ENCODE measurements at places on chromosomes 4 and X.

GRCh38 chrX:132088864-132089263, 39.0 kb downstream of the FRMD7 start:
- no peak for DNase-seq

- DNase-seq: no peak
These were observed 146.2 kb upstream of the BCOR start for GRCh38 chrX:40243755-40244515.

GRCh38 chr4:118948545-118949144, 60.0 kb downstream of the SYNPO2 start:
- peak; percentile 41 for DNase-seq

- no peak for DNase-seq
These were observed 140.8 kb upstream of the AGA start for GRCh38 chr4:177582992-177583391.

DNA sequence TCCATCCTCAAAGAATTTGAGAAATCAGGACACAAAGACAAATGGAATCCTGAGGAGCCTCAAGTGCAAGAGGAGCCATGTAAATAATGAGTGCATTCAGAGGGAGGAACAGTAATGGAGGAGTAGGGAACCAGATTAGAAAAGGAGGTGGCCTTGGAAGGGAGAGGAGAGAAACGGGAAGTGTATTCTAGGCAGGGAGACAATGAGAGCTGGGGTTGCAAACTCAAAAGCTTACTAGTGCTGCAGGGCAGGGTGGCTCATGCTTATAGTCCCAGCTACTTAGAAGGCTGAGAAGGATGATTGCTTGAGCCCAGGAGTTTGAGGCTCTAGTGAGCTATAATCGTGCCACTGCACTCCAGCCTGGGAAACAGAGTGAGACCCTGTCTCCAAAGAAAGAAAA, 113.2 kb upstream of the LSM6 start:
- DNase-seq: no peak

GRCh38 chr4:33302321-33302720, 2582.2 kb downstream of the PCDH7 start:
- DNase-seq: peak; percentile 34

DNA sequence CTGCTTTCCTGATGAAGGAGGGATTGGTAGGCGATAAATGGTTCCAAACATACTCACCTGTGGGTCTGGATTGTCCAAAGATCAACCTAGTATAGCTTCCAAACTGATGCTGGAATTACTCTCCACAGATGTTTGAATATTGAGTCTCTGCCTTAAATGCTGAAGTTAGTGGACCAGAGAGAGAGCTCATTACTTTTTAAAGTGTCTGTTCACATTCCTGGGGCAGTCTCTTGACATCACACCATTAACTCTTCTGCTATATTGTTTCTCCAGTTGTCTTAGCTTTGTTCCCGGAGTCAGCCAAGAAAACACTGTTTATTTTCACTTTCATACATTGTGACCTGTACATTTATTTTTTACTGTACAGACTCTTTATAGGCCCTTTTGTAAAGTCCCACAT, 35.4 kb downstream of the ARHGEF38 start:
- no peak for DNase-seq

DNA sequence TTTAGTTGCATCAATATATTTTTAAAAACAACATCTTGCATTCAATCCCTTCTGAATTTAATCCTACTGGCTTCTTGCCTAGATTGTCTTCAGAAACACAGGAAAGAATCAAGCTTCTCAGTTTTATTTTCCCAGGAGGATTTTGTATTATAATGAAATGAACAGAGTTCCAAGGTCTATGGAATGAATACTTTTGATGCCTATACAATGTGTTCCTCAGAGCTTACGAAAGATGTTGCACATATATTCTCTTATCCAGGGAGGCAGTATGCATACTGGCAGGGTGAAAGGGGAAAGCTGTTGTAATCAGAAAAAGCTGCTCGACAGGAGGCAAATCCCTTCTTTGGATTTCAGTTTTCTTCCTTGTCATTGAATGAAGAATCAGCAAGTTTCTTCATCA, 8.8 kb downstream of the TMPRSS11D start:
- no peak for DNase-seq

DNA sequence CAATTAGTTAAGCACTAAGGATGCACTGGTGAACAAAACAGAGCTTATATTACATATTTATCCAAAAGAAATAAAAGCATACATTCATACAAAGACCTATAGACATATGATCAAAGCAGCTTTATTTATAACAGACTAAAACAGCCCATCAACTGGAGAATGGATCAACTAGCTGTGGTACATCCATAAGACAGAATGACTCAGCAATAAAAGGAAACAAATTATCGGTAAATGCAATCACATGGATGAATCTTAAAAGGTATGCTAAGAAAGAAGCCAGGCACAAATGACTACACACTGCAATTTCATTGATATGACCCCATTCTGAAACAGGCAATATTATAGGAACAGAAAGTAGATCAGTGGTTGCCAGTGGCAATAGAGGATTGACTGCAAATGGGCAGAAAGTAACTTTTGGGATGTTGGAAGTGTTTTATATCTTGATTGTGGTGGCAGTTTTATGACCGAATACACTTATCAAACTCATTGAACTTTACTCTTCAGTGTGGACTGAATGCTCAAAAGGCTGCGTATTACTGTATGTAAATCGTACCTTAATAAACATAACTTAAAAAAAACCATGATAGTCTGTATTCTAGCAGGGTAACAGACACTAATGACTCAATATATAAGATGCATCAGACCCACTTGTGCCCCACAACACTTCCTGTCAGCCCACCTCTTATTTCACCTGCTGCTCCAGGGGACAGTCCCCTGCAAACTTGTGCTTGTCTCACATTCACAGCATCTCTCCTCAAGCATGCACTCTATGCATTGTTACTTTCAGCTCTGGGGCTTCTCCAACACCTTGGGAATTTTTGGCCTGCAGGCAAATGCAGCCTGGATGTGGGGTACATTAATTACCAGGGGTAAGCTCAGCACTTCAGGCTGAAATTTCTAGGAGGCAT, 59.1 kb downstream of the MID1IP1 start:
- DNase-seq: no peak

DNA sequence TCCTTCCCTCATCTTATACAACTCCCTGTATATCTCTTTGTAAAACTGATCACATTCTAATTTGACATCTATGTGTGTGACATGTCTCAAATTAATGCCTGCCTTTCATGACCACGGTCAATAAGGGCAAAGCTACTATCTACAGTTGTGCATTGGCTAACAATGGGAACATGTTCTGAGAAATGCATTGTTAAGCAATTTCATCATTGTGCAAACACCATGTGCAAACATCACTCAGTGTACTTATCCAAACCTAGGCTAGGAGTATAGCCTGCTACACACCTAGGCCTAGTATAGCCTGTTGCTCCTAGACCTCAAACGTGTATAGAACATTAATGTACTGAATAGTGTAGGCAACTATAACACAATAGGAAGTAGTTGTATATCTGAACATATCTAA, 95.0 kb downstream of the BANK1 start:
- no peak for DNase-seq

DNA sequence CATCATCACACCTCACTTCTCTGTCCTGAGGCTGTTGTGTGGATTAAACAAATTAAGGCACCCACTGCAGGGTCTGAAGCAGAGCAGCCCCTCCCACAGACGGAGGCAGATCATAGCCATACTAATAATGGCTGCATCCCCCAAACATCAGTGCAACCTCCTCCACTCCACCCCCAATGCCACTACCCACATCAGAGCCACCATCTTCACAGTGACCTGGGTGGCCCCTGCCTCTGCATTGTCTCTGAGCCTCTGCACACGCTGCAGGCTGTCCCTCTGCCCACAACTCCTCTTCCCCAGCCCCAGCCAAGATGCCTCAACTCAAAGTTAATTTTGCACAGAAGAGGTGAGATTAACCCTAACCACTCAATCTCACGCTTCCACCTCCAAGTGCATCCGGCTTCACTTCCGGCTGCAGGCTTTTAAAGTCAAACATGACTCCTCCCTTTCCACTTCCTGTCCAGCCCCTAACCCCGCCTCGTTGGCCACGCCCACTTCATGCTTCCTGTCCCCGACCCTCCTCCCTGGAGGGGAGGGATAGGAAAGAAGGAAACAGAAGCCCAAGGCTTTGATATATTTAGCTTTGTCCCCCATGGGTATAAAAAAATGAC, 22.7 kb downstream of the JAKMIP1 start:
- no peak for DNase-seq

- no peak for DNase-seq
These were observed 94.4 kb upstream of the CLCN4 start for GRCh38 chrX:10062352-10062751.

DNA sequence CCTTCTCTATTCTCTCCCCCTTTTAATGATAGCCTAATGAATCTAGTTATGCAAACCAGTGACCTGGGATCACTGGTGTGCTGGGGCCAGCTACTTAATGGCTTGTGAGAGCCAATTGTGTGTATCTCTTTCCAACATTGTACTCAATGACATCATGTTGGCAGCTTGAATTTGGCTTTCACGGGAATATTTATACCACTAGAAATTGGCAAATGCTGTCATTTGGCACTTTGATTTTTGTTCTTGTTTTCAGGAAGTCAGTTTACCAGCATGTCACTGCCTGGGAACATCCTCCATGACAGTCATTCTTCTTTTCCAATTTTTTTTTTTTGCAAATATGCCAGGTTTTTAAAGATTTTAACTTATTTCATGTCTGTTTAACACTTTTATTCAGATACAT, 1685.3 kb downstream of the STIM2 start:
- no peak for DNase-seq

DNA sequence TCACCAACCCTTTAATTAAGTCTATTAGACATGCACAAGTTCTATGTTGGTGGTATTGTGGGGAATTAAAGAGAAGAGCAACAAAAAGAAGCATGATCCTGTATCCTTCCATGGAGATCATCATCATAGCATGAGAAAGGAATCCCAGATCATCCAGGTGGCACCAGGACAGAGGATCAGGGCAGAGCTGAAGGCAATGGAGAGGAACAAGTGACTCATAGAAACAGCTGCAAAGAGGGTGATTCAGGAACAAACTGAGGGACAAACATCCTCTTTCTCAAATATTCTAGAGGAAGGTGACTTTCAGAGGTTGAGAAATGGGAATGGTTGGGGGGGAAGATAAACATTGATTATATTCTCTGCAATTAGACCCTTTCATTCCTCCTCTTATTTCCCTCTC, 105.5 kb upstream of the OTUD4 start:
- peak; percentile 4 for DNase-seq

DNA sequence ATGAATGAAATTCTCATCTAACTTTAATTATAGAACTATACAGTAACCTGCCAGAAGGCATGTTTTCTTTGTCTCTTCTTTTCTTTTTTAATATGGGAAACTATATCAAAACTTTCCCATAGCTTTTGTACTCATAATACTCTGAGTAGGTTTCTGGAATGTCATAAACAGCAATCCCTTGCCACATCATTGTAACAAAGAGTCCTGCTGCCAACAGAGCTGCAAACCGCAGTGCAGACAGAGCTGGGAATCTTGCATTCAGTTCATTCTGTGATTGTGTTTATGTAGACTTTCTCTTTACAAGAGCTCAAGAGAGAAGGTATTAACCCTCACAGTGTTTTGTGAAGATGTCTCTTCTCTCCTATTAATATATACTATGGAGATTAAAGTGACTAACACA, 304.4 kb upstream of the SLIT2 start:
- DNase-seq: no peak

- DNase-seq: no peak
These were observed 31.5 kb upstream of the TNIP3 start for GRCh38 chr4:121195649-121196048.

DNA sequence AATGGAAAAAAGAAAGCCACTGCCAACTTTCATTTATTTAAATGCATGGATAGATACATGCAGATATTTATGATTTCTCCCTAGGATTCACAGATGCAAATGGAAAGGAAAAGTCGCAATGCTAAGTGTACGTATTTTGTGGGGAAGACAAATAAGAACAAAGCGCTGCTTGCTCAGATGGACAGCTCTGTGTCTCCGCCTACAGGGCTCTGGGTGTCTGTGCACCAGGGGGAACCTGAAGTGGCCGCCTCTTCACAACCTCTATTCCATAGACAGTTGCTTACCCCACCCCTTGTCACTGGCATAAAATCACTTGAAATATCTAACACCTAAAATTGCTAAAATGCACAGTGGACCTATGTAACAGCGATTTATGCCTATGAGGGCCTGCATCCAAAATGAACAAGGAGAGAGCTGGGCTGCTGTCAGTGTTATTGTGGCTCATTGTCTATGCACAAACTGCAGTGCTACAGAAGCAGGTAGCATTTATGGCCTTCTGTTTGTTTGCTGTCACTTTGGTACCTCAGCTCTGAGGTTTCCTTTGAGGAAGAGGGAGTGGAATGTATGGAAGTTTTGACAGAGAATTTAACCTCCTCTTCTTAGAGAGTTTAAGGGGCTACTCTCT, 58.6 kb upstream of the PAGE1 start:
- peak; percentile 31 for DNase-seq

DNA sequence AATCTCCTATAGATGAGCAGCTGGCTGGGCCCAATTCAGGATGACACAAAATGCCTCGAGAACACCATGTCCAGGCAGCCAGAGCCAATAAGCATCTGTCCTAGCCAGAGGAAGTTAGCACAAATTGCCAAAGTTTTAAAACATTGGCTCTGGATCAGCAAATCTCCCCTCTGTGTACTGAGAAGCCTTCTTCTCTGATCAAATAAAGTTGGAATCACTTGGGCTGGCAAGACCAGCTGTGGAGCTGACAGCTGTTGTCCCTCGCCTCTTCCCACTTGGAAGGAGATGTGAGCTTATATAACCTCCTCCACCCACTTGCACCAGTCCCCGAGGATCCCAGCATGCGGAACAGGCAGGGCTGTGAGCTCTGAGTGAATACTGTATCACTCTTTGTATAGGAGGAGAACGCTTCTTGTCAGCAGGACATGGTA, 183.9 kb downstream of the OPHN1 start:
- DNase-seq: no peak

DNA sequence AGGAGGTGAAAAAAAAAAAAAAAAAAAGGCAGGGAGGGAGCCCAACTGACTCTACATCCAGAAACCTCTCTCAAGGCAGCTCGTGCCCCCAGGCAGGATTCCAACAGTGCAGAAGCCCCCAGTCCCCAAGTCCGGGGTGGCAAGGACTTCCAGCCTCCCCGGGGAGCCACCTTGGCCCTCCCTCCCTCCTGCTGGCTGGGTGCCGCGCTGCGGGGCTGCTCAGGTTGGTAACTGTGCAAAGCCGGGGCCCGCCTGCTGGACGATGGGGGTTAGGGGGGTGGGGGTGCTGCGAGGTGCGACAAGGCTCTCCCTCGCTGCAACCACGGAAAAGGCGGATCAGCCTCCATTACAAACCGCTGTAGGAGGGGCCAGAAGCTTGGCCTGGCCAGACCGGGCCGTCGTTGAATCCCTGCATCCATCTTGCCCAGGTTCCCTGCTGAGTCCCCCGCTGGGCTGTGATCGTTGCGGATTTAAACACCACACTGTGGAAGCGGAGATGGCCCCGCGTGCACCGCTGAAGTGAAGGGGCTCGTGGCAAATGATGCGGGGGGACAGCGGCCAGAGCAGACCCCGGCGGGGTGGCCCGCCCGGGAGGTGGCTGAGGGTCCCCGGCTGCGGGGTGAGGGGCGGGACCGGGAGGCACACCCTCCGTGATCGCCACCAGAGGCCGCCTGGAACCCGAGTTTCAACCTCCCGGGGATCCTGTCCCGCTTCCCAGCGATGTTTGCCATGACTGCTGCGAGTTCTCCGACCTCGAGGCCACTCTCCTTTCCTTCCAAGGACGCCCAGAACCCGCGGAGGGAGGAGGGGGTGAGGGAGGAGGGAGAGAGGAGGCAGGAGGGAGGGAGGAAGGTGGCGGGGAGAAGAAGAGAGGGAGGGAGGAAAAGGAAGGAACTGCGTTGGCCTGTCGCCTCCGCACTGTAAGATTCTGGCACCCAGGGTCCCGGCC, 58.0 kb upstream of the DDX3X start:
- DNase-seq: peak; percentile 21

- no peak for DNase-seq
These were observed 218.4 kb upstream of the BMP3 start for GRCh38 chr4:80812145-80812544.
